Chondrocyte (in vitro differentiated cells): ENCODE measurements at places on chromosomes 2 and 18. TPM values are rescaled to one million over a fixed set of nuclear protein-coding genes. Genes with fewer than 3 reads are reported as not detected.
A peak's percentile ranks its signal among the peaks of the same experiment; 100 is the strongest.

SULT1C4 gene
- 0.60 to 1.4 TPM (median 1.2 TPM) in 3 replicates for total RNA-seq

DSC3 gene
- total RNA-seq = 1.7 to 4.1 TPM (median 3.2 TPM) in 3 replicates

DNA sequence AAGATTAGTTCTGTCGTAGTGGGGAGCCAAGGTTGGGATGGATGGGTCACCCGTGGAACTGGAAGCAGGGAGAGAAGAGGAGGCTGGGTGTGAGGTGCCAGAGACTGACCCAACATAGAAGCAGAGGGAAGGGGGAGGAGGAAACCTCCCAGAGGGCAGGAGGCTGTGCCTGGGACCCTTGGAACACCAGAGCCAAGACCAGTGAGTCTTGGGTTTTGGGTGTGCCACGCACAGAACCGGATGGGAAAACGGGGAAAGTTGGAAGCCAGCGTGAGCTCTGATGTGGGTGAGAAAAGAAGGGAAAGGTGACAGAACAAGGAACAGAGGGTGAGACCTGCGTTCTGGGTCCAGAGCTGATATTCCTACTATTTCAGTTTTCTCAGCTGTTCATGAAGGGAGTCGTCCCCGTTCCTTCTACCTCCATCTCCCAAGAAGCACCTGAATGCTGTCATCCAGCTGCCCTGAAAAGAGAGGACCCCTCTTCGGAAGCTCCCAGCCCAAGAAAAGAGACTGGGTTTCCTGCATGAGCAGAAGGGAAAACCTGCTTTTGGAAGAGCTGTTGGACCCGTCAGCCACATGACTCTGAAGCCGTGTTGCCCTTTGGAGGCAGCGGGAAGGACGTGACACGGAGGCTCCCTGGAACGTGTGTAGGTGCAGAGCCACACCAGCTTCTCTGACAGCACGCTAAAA is 250.1 kb downstream of the NDUFA10 start:
- H3K36me3 ChIP-seq = peaks cover 5% of the 10 kb centered on the region
- H3K27ac ChIP-seq = no peak overlapping the region
- DNase-seq = peak; percentile 58
- H3K4me1 ChIP-seq = peaks cover 4% of the 10 kb centered on the region
- no peak overlapping the region for H3K4me3 ChIP-seq

DNA sequence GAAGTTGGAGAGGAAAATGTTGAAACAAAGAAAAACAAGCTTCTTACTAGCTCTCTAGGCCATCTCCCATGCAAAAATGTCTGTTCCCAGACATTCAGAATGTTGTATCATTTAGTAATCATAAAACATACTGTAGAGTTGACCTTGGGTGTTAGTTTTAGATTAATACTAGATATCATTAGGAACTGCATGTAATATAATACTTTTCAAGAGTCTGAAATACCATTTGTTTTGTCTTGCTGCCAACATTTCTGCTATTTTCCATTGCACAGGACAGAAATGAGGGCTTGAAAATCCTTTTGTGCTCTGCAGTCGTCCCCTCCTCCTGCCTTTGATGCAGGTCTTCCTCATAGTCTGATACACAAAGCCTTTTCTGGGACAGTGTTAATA is 89.5 kb upstream of the RBMS1 start:
- H3K4me1 ChIP-seq = peaks cover 52% of the 10 kb centered on the region
- no peak overlapping the region for H3K4me3 ChIP-seq
- no peak for DNase-seq
- no peaks in the 10 kb centered on the region for H3K36me3 ChIP-seq
- H3K27me3 ChIP-seq = no peaks in the 10 kb centered on the region

DNA sequence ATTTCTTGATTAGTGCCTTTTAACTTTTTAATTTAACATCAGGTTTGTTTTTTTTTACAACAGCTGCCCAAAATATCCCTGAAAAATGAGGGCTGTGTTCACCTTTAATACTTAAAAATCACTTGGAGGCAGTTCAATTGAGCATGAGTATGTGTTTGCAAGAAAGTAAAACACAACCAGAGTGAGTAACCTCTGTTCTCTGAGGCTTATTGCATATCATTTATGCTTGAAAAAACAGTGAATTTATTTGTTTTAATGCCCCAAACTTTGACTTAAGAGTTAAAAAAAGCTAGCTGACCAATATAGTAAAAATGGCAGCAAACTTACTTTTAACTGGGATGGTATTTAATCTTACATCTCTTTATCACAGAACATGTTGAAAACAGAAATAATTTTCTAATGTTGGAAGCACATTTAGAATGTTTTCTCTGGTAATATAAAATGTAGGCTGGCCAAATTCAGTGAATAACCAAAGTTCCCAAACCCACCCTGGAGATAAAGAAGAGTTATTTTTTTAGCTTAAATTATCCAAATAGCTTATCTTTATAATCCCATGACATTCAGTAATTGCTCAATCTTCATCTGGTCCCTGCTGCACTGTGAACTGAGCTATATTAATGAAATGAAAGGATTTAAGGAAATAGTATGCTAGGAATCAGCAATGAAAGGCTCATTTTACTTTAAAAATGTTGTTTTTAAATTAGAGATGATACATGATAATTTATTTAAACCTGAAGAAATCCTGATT is 24.8 kb upstream of the EFEMP1 start:
- no peak overlapping the region for H3K4me3 ChIP-seq
- no peak overlapping the region for H3K27ac ChIP-seq
- peaks cover 38% of the 10 kb centered on the region for H3K27me3 ChIP-seq
- H3K4me1 ChIP-seq = peaks cover 8% of the 10 kb centered on the region
- H3K36me3 ChIP-seq = no peaks in the 10 kb centered on the region

- H3K4me1 ChIP-seq = peaks cover 49% of the 10 kb centered on the region
- no peaks in the 10 kb centered on the region for H3K36me3 ChIP-seq
- H3K27ac ChIP-seq = peak overlapping the region; percentile 96
- H3K4me3 ChIP-seq = peak overlapping the region; percentile 80
Observed at GRCh38 chr2:183037553-183038340, 510 bp downstream of the NCKAP1 start.

- no peak for DNase-seq
- no peaks in the 10 kb centered on the region for H3K4me1 ChIP-seq
- H3K36me3 ChIP-seq = no peaks in the 10 kb centered on the region
- peaks cover 2% of the 10 kb centered on the region for H3K27me3 ChIP-seq
Observed at GRCh38 chr2:82282111-82282882, 1977.7 kb upstream of the LRRTM1 start.
